Omental fat pad (tissue), 4 donors: ENCODE measurements at places on chromosomes 12 and 14. TPM values are rescaled to one million over a fixed set of nuclear protein-coding genes. Genes with fewer than 3 reads are reported as not detected.

The INSM2 gene
- 0.47 TPM for total RNA-seq

The KRT71 gene
- not detected for total RNA-seq

The SERPINA10 gene
- not detected for total RNA-seq

The SLC17A8 gene
- not detected for total RNA-seq

The FSCB gene
- not detected for total RNA-seq

GRCh38 chr12:96195845-96196451 lies 1.8 kb downstream of the ELK3 start:
- DNase-seq: no peak

DNA sequence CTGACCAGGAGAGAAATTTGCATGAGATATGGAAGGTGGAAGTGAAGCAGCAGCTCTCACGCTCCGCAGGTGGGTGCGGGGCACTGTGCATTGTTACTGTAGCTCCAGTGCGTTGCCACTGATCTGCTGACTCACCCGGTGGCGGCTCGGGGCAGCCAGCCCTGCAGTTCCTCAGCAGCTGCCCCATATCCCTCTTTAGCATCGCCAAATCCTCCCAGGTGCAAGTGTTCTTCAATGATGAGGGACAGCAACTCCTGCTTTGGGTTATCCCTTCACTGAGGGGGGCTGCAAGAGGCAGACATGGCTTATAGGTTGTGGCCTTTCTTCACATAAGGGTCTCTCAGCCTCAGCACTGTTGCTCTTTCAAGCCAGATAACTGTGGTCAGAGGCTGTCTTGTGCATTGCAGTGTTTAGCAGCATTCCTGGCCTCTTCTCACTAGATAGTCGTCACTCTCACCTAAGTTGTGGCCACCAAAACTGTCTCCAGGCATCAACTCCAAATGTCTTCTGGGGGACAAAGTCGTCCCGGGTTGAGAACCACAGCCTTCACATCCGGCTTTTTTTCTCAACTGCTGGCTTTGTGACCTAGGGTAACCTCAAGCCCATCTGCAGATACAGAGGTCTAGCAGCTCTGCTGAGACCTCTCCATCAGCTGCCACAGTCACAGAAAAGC lies 180.8 kb downstream of the EFCAB11 start:
- no peak for DNase-seq

DNA sequence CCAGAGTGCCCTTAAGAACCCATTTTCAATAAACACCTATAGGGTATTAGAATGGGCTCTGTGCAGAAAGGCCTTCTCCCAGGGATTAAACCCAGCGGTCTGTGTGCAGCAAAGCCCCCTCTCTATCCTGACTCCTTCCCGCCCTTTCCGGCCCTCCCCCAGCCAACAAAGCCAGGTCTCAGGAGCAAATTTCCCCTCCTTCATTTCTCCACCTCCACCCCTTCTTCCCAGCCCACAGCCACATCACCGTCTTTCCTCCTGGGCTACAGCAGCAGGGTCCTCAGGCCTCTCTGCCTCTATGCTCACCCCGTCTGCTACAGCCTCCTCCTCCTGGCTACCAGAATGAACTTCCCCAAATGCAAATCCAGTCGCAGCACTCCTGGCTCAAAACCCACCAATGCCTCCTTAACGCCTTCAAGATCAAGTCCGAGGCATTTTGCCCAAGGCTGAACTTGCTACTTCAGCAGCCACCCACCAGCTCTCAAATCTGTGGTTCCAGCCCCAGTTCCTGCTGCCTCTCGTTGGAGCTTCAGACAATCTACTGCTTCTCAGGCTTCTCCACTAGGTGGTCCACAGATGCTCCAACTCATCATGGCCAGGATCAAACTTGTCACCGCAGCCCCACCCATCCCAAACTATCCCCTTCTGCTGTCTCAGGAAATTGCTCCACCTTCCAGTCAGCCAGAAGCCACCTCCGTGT lies 134.8 kb downstream of the BCL11B start:
- no peak for DNase-seq

- DNase-seq: no peak
Observed at GRCh38 chr12:27524839-27525753, 1.1 kb downstream of the PPFIBP1 start.

- DNase-seq: no peak
Observed at GRCh38 chr14:77142005-77142800, 612 bp upstream of the ZDHHC22 start.

GRCh38 chr12:38585086-38585485 lies 268.5 kb downstream of the ALG10B start:
- DNase-seq: no peak

DNA sequence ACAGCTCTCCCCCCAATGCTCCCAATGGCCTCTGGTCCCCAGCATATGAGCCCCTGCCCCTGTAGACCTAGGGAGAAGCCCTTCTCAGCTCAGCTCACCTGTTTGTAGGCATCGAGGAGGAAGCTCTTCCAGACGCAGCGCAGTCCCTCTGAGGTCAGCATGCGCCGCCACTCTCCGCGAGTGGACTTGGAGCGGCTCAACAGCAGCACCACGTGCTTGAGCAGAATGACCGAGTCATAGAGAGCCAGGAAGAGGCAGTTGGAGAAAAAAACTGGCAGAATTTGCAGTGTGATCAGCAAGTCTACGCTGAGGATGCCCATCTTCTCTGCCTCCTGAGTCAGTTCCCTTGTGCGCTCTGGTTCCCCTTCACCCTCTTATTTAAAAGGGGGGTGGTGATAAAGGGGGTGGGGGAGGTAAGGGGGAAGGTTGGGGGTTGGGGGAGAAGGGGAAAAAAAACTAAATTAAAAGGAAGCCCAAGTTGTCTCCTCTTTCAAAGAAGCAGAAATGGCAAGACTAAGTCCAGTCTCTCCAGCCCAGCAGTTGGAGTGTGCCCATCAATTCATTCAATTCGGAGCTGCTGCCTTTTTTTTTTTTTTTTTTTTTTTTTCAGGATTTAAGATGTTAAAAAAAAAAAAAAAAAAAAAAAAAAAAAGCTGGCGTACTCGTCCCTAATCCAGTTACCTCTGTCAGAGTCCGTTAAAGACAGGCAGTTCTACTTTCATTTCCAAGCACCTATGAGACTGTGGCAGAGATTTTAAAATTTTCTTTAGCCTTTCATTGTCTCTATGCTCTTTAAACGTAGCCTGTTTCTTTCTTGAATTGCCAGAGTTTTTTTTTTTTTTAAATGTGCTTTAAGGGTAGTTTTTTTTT lies at the start of gene DIO2:
Gene DIO2 (minus strand): TSS at position 352 of the 870 bp plus-strand sequence. CDS start 32 bp downstream, at position 320.
- DNase-seq: no peak

GRCh38 chr12:103495469-103496456 lies at the start of gene C12orf42:
C12orf42 (minus strand) TSS chr12:103495968; CDS start chr12:103478426, 17,542 bp downstream.
- DNase-seq: no peak

DNA sequence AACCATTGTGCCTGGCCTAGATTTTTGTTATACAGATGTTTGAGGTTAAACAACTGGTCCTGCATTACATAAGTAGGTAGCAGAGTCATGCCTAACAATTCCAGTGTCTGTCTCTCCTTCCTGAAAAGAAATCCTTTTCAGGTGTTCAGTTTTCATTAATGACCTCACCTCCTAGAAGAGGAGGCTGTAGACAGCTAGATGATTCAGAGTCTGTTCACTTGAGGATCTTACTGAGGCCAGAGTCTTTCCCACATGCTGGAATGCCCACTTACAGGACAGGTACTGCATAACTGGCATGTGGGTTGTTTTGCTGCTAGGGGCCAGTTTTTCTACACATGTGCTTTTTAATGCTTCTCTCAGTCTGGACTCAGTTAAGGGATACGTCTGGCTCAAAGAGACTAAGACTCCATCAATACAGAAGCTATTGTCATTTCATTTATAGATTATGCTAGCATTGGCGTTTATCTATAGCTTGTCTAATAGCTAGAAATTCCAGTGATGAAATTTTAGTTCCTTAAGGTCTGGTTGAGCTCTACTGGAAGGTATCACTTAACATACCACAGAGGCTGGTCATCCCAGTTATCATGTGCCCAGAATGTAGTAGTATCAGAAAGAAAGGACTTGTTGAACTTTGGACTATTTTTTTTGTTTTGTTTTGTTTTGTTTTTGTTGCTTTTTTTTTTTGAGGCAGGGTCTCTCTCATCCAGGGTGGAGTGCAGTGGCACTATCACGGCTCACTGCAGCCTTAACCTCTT lies 206.4 kb downstream of the ERC1 start:
- DNase-seq: no peak

DNA sequence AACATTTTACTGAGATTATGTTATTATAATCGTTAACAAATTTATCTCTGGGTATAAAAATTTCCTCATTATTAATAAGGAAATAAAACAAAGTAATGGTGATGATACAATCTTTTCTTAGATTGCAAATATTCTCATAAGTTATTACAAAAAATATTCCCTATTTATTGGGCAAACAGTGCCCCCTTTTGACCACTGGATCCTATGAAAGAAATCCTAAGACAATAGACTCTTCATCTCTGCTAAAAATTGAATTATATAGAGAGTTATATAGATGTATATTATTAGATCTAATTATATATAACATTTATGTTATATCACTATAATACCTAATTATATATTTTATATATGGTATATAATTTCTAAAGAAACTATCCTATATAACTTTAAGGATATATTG lies 94.2 kb upstream of the FGD4 start:
- no peak for DNase-seq
